Iris pigment epithelial cell (primary cell): ENCODE measurements at places on chromosomes 16 and 17.

DNA sequence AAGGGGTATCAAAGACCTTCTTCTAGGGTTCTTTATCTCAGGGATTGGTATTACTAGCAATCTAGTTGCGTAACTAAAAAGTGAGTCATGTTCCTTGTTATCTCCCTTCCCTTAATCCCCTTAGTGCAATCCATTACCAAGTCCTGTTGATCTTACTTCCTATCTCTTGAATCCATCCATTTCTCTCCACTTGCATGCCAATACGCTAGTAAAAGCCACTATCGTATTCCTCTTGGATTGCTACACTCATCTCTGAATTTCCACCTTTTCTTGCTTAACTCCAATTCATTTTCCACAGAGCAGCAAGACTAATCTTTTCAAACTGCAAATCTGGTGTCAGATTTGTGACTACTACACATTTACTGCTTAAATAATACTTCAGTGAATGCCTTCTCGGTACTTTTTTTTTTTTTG is 1.8 kb upstream of the ADAT1 start:
- peak; percentile 87 for DNase-seq

DNA sequence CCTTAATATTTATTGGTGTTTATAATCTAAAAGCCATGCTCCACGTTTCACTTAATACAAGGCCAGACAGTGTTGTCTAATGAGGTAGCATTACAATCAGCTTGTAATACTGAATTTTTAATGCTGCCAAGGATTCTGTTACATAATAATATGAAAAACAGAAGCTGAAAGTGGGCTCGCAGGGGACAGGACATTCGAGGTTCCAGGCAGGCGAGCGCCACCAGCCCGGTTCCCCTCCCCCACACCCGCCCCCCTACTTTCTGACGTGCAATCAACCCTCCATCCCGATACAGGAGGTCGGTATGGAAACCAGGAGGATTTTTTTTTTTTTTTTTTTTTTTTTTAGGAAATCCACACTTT is 6.2 kb upstream of the ZFHX3 start:
- no peak for DNase-seq

DNA sequence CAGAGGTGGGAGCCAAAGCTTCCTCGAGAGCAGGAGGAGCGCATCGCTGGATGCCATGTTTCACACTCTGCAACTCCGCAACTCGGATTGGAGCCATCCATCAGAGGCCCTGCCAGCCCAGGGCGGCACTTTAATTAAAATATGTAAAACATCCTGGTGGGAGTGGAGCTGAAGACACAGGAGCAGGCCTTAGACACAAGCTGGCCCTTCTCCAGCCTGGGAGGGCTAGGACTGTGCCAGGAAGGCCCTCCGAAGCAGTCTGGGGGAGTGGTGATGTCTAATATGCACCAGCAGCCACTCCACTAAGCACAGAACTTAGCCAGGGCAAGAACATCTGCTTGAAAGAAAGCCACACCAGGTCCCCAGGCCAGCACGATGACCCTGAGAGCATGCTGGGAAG is 5.8 kb upstream of the CCDC182 start:
- DNase-seq = no peak

DNA sequence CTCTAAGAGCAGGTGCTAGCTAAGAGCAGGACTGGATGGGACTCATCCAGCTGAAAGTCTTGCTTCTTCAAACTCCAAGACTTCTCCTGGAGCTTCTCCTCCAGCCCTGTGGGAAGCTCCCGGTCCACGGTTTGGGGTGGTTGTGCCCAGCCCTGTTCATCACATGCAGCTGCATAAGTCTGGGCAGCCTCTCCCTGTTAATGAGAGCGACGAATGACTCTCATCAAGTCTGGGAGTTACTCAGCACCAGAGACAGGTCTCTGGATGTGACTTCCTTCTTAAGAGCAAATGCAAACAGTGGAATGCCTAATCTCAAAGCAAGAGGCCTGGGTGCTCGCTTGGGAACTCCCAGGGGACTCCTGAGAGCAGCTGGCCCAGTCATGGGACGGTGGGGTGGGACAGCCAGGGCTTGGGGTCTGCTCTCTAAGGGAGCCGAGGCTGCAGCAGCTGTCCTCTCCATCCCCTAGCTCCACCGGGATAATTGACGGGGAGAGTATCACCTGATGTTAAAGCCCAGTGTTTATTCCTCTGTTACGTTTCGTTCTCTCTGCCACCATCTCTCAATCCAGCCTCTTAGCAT is 35.3 kb upstream of the CRHR1 start:
- no peak for DNase-seq

DNA sequence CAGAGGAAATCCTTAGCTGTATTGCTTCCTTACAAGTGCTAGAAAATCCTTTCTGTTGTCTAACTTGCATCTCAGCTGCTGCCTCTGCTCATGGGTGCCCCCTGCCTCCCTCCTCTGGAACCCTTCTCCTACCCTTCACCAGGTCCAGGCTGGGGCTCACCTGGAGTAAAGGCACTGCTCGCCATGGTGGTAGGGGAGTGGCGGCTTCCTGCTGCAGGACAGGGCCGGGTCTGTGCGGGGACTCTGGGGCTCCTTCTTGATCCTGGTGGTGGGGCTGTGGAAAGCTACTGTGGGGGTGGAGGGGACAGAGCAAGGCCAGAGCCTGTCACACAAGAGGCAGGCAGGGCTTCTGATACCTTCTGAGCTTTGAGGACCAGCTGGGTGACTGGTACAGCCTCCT is 12.4 kb downstream of the ETV4 start:
- DNase-seq = no peak

DNA sequence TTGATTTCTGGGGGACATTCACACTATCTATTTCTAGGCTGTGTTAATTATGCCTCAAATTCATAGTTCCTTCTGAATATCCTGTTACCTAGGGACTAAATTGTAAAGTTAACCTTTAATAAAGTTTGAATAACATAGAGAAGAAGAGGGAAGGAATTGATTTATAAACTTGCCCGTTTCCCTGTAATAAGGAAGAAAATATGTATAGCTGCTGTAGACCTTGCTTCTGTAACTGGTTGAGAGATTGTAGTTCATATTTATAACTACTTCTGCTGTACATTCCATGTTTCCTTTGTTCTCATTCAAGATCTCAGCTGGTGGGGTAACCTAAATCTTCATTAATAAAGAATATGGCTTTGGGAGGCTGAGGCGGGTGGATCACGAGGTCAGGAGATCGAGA is 19.2 kb downstream of the NF1 start:
- no peak for DNase-seq

GRCh38 chr16:27401768-27402568 is at the start of gene IL21R:
Gene IL21R, plus strand, starts transcription at chr16:27402174. Its CDS starts 27,898 bp downstream, at chr16:27430072.
- DNase-seq = peak; percentile 67

- no peak for DNase-seq
Measured at GRCh38 chr17:75637143-75637538, 3.9 kb downstream of the SMIM5 start.

- no peak for DNase-seq
Measured at GRCh38 chr16:23146877-23147601, 2.2 kb downstream of the USP31 start.

GRCh38 chr17:82863383-82863940 is 23.6 kb upstream of the ZNF750 start:
- no peak for DNase-seq

DNA sequence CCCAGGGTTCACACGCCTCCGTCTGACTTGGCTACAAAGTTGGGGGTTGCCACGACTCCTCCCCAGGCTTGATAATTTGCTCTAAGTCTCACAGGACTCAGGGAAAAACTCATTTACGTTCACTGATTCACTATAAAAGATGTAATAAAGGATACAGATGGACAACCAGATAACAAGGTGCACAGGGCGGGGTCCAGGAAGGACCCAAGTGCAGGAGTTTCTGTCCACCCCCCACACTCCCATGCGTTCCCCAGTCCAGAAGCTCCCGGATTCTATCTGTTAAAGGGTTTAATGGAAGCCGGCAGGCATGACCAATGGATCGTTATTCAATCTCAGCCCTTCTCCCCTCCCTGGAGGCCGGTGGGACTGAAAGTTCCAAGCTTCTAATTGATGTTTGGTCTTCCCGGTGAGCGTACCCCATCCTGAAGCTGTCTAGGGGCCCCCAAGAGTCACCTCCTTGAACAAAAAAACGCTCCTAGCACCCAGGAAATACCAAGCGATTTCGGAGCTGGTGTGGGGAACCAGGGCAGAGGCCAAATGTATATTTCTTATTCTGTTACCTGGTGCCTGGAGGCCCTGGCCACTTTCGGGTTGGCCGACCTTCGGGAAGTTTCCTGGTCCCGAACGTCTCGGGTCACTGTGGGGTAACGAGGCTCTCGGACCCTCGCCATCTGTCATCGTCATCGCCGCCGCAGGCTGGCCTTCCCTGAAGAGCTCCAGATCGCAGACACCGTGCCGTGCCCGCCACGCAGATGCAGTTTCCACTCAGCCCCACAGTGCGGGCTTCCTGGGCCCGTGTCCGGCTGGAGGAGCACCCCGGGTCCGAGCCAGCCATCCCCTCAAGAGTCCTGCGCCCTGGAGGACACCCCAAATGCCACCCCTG is 13.5 kb upstream of the METRNL start:
- no peak for DNase-seq

- DNase-seq = no peak
Measured at GRCh38 chr16:79124016-79124756, 476.4 kb downstream of the MAF start.

GRCh38 chr16:57594531-57595031 is 33.8 kb upstream of the ADGRG1 start:
- DNase-seq = no peak

DNA sequence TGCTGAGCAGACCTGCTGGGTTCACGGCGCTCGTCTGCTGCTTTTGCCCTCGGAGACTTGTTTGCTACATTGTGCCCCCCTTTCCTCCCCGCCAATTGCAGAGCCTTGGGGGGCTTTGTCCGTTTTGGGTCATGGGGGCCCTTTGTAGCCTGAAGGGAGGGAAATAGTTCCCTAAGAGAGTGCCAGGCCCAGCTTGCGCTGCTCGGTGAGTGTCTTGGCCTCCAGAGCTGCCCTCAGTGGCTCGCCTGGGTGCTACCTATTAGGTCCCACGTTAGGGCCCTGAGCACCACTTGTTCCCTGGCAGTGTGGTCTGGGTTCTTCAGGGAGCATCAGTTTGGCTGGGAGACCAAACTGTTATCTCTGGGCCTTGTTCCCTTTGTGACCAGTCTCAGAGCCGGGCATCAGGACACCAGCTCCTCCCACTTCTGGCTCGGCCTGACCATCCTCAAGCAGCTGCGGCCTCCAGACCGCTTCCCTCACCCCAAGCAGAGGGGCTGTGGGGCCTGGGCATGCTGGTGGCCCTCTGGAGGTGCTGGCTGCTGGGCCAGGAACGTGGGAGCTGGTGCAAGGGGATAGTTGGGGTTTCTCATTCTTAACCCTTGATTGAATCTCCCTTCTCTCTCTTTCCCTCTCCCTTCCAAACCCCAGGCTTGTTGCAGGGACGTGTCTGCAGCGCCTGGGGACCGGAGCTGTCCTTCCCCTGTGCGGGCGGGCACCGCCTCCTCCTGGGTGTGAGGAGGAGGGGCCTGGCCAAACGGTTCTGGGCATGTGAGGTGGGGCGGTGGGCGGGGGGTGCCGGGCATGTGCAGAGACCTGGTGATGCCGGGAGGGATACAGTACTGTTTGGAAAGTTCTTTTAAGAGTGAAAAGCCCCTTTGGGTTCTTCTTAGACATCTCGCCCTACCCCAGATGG is 16.0 kb upstream of the ITGB4 start:
- no peak for DNase-seq

GRCh38 chr17:18042983-18043382 is 3.8 kb downstream of the GID4 start:
- no peak for DNase-seq

DNA sequence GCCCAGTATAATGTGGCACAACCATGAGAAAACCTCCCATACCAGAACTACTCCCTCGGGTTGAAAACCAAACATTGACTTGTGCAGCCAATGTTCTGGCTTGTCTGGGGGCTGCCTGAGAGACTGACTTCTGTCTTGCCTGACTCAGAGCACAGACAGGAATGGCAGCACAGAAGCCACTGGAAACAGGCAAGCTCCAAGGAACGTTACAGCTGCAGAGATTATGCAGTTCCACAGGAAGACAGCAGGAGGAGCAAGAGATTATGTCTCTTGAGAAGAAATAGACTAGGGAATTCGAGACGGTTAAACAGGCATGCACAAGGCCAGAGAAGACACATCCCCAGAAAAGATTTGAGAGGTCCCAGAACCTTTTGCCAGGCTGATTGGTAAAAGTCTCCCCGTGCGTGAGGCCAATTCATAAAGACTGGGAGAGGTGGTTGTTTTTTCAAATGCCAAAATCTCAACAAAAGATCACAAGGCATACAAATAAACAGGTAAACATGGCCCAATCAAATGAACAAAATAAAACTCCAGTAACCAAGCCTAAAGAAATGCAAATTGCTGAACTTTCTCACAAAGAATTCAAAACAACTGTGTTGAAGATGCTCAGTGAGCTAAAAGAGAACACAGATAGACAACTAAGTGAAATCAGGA is 90.6 kb upstream of the CDH5 start:
- DNase-seq = peak; percentile 74

DNA sequence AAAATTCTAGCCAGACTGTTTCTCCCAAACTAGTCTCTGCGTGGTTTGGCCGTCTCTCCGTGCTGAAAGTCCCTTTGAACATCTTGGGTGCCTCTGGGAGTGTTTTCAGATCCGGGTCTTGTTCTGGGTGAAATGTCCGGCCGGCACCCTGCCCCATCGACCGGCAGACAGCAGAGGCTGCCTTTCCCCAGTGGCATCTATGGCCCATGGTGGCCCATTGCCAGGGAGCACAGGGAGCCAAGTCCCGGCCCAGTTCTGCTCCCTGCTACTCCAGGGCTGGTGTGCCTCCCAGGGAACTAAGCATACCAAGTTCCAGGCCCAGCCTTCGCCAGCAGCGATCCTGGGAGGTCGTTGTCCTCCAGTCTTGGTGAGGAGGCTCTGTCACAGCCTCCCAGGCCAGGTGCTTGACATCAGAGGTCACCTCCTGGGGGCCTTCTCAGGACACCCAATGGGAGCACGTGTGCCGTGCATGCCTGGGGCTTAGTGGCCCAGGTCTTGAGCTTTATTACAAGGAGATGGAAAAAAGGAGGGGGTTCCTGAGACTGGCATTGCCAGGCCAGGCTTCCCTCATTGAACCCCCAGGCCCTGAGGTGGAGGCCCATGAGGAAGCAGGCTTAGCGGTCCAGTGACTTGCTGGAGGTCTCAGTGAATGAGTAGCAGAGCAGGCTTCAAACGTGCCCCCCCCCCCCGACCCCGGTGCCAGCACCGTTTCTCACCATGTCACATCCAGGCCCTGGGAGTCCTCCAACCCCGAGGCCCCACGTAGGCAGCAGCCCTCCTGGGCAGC is 54.0 kb downstream of the PGS1 start:
- no peak for DNase-seq

DNA sequence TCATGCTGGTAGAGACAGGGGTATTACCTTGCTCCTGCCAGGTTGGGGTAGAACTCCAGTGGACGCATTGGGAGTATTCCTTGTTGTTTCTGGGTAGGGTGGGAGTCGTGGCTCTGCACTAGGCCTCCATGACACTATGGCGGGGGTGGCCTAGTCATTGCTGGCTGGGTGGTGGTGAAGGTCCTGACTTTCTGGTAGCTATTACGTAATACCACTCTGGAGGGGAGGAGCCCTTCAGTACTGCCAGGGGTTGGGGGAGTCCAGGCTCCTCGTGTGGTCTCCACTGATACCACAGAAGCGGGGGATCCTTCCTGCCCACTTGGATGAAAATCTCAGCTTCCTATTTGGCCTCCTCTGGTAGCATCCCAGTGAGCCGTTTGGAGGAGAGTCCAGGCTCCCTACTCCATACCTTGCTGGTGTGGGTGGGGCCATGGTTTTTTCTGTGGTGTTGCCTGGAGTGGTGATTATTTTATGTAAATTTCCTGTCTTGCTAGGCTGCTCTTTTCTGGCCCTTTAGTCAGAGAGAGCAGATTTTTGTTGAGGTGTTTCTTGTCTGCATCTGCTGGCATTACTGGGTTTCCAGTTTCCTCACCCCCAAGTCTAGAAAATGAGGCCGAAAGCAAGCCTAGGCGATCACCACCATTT is 65.8 kb upstream of the GNG13 start:
- DNase-seq = no peak

- no peak for DNase-seq
Measured at GRCh38 chr16:64225696-64226095, 896.2 kb downstream of the CDH11 start.
